ENCODE measurements at places on chromosomes 7 and 10. TPM values are rescaled to one million over a fixed set of nuclear protein-coding genes. Genes with fewer than 3 reads are reported as not detected.

GRCh38 chr7:103894656-103895596, 94.5 kb downstream of the RELN start:
- no peak for DNase-seq

DNA sequence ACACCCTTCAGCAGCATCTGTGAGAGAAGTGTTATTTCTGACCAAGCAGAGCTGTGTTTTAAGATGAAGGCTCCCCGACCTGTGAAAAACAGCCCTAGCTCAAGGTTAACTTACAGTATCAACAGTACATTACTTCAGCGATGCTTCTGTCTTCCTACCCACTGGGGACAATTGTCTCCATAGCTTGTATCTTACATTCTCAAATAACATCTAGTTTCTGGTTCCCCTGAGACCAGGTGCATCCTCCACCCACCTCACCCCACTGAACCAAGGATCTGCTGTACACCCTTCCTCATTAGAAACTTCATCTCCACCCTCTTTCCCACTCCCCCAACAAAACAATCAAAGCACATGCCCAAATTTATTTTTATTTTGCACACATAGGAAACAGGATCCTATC, 102.0 kb downstream of the VOPP1 start:
- DNase-seq, result no peak

GRCh38 chr10:28679581-28680357, 2.4 kb downstream of the BAMBI start:
- DNase-seq, result no peak

- DNase-seq, result no peak
These were observed 34.9 kb upstream of the ZNF488 start for GRCh38 chr10:47418966-47419365.

- no peak for DNase-seq
These were observed 7.5 kb upstream of the SH2D4B start for GRCh38 chr10:80530251-80530650.

DNA sequence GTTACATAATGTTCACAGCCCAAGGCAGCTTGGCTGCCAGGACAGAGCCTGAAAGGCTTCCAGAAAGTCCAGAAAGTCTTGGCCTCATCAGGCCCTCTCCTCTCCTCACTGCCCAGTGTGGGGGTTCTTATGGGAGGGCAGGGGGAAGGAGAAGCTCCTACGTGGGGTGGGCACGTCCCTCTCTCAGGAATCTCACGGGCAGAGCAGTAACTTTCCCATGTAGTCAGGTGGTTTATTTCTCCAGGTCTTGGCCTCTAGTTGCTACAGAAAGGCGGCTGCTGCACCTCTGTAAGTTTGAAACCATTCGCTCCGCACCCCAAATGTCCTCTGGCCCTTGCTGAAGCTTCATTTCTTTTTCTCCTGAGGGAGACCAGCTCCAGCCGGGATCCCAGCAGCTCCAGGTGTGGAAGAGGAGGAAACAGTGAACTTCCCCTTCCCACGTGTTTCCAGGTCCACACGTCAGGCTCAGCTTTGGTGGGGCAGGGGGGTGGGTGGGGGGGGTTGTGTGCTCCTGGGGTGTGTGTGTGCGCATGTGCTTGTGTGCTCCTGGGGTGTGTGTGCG, 320.3 kb downstream of the WDR37 start:
- DNase-seq, result no peak

- no peak for DNase-seq
These were observed 781.1 kb downstream of the GATA3 start for GRCh38 chr10:8835453-8836167.

- no peak for DNase-seq
These were observed 5.7 kb upstream of the NDST2 start for GRCh38 chr10:73816917-73817729.

DNA sequence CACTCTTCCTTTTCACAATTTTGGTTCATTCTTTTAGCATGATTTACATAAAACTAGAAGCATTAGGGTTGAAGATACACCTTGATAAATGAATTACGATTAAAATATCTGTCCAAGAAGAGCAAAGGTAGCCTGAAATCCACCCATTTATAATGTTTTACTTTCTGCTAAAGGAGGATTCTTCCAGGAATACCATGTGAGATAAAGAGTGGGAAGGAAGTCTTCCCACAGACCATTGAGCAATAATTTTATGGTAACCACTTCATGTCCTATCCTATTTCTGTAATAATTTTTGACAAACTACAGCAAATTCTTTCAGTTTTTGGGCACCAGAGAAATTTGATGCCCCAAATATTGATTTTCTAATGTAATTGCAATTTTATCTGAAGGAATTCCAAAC, 150.6 kb upstream of the STEAP4 start:
- no peak for DNase-seq

GRCh38 chr7:5302577-5302976, 19.8 kb downstream of the SLC29A4 start:
- no peak for DNase-seq

GRCh38 chr10:63801166-63801565, 280.0 kb downstream of the REEP3 start:
- DNase-seq, result no peak

DNA sequence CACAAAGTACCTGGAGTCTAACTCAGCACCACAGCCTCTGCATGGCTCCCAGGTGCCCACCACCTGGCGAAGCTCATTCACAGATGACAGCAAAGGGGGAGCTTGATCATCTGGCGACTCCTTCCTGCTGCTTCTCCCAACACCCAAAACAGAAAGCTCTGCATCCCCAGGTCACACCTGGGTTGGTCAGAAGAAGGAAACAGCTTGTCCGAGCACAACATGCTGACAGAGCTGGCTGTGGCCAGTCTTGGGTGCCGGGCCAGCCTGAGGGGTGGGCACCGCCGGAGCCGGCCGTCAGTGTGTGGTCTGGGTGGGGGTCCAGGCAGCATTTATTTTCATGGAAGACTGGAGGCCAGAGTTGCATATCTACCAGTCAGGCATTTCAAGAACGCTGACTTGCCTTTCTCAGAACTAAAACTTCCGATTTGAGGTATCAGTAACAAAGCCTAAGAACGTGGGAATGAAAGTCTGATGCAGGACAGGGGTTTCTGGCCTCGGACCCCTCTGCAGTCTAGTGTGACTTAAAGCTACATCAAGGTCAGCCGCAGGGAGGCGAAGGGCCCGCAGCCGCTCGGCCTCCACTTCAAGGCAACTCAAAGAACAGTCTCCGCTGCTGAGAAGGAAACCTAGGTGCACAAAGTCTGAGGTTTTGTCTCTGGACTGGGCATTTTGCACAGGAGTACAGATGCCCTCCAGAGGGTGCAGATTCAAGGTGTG, 109.6 kb downstream of the CYTH3 start:
- no peak for DNase-seq

DNA sequence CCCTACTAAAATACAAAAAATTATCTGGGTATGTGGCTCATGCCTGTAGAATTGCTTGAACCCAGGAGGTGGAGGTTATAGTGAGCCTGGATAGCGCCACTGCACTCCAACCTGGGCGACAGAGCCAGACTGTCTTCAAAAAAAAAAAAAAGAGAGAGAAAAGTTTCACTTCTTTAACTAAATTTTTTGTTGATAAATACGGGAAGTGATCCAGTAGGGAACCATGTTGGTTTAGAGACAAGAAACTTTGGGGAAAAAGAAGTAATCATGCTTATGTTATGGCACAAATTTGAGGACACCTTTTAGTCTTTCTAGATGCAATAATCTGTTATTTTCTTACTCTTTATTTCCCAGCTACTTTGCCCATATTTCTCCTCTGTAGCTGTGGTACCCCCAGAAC, 309.7 kb downstream of the TYW1 start:
- no peak for DNase-seq

DNA sequence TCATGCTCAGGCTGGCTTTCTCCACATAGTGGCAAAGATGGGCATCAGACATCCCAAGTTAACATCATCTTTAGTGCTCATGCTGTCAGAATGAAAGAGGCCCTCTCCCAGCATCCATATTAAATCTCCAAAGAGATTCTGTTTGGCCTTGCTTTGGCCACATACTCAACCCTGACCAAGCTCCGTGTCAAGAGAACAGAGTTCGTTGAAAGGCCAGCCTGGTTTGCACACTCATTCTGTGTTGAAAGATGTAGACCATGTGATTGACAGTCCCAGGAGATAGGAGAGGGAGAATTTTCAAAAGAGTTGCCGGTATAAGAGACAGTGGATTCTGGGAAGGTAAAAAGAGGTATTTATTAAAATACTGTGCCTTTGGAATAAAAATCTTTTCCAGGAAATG, 19.7 kb downstream of the MET start:
- DNase-seq, result no peak

DNA sequence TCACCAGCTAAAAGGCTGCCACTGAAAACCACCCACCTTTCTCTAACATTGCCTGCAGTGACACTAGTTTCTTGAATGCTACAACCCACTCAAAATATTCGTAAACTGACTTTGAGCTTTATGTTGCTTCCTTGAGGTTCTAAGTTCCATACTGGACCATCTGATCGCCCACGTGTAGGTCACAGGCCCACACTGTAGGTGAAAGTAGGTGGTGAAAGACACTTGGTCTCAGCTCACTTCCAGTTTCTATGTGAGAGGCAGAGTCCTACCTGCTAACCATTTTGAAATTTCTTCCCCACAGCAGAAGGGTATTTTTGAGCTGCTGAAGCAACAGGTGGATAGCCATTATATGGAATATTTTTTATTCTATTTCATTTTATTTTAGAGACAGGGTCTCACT, 97.3 kb downstream of the MYO3A start:
- no peak for DNase-seq

DNA sequence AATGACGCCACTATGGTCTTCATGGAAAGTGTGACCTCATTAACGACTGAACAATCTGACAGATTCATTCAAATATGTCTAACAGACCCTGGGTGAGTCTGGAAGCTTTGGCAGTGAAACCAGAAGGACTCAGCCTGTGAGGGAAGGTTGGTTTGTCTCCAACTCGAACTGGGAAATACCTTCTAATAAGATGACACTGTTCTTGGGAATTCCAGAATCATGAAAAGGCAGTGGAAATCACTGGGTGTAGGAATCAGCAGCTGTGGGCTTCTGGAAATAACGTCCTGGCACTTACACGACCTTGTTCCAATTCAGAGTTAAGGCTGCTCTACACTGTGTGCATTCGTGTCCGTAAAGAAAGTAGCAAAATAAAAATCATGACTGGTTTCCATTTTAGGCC, 75.1 kb downstream of the DGKI start:
- no peak for DNase-seq

UCMA gene
- polyA plus RNA-seq, result not detected

LRRD1 gene
- polyA plus RNA-seq, result 0.75 TPM

CLDN3 gene
- polyA plus RNA-seq, result 21.7 TPM

FOXI2 gene
- polyA plus RNA-seq, result 1.2 TPM

SAP25 gene
- polyA plus RNA-seq, result 4.2 TPM

WEE2 gene
- polyA plus RNA-seq, result 0.58 TPM

GNAT3 gene
- not detected for polyA plus RNA-seq

FLNC gene
- 14.9 TPM for polyA plus RNA-seq

BUD31 gene
- polyA plus RNA-seq, result 109 TPM

SLC26A5 gene
- polyA plus RNA-seq, result 0.75 TPM

CCDC172 gene
- polyA plus RNA-seq, result not detected

Measured in left kidney (tissue), 8 donors.